Activated T-cell treated with anti-CD3 and anti-CD28 coated beads for 24 hours (primary cell): ENCODE measurements at places on chromosomes 1 and 21.
A peak's percentile ranks its signal among the peaks of the same experiment; 100 is the strongest.

DNA sequence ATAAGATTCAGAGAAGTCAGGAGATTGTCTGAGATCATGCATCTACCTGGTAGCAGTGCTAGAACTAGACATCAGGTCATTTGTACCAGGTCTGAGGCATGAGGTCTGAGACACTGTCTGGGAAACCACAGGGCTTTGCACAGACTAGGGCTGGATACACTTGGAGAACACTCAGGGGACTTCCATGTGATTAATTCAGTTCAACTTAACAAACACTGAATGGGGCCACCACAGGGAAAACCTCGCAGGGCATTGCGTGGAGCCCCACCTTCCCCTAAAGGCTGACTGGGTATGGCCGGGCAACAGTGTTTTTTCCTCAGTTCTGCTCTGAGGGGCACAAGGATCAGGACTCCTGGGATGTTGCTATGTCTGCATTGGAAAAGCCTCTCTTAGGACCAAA is 86.5 kb upstream of the WARS2 start:
- no peak for DNase-seq

DNA sequence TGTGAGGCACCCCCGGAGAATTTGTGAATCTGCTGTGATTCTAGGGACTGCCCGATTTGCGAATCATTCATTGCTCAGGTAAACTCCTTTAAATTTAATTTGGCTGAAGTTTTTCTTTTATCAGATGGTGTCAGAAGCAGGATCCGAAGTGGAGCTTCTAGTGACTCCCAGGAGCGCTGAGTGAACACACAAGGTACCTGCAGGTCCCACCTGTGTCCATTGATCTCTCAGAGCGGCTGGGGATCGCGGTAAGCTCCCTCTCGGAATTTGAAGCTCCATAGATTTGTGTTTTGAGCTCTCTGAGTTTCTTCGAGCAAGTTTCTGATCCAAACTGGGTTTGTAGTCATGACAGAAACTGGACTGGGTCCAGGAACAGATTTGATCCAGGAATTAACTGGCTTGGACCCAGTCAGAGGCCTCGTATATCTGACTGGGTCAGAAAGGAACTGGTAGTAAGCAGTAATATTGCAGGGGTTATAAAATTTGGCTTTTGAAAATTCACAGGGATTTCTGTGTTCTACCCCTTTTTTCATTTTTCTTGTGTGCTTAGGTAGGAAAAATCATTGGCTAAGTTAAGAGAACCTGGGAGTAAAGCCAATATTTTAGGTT is 56.2 kb upstream of the EDEM3 start:
- no peak for DNase-seq

DNA sequence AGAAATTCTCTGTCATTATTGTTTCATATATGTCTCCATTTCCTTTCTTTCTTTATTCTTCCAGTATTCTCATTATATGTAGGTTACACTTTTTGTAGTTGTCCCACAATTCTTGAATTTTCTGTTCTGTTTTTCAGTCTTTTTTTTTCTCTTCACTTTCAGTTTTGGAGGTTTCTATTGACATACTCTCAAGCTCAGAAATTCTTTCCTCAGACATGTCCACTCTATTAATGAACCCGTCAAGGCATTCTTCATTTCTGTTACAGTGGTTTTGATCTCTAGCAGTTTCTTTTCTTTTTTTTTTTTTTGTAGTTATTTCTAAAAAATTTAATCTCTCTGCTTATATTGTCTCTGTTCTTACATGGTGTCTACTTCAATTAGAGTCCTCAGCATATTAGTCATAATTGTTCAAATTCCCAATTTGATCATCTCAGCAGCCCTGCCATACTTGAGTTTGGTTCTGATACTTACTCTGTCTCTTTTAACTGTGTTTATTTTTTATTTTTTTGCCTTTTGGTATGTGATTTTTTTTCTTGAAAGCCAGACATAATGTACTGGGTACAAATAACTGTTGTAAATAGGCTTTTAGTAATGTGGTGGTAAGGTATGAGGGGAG is 49.5 kb upstream of the KCNK2 start:
- DNase-seq = no peak

- no peak for DNase-seq
Observed at GRCh38 chr21:35953597-35953996, 106.7 kb downstream of the SETD4 start.

- DNase-seq = peak; percentile 90
Observed at GRCh38 chr1:66929999-66930822, 5.4 kb downstream of the MIER1 start.

DNA sequence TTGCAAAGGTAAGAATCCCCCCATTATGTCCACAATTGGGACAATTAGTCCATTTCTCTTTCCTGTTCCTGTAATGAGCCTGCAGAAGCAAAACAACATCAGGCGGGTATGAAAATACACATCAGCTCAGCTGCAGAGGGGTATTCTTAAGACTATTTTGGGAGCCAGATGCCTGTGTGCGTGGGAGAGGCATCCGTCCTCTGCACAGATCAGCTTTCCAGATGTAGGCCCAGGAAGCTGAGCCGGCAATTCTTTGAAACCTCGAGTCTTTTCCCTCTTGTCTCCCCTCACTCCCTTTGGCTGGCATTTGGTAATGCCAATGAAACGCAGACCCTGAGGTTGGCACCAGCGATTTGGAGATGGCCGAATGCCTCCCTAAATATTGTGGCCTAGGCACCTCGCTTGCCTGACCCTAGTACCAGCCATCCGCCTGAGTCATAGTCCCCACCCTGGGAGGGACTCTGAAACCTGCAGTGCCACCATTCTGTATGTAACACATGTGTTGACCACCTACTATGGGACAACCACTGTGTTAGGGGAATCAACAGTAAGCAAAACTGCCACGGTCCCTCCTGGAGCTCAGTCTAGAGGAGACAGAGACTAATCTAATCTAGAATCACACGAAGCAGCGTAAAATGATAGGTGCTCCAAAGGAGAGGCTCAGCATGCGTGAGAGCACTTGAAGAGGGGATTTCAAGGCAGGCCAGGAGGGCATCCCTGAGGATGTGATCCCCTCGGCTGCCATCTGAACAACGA is 603.0 kb downstream of the MATN1 start:
- DNase-seq = no peak

GRCh38 chr1:5576011-5576672 is 416.1 kb downstream of the NPHP4 start:
- DNase-seq = no peak

DNA sequence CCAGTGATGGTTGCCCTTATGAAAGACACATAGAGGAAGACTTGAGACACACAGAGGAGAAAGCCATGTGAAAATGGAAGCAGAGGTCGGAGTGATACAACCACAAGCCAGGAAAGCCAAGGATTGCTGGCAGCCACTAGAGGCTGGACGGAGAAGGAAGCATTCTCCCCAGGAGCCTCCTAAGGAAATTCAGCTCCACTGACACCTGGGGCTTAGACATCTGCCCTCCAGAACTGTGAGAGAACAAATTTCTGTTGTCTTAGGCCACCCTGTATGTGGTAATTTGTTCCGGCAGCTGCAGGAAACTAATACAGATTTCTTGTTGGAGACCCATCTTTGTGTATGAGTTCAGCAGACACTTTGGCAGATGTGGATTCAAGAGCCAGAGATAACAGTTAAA is 126.9 kb upstream of the ATP1A1 start:
- no peak for DNase-seq

- DNase-seq = no peak
Observed at GRCh38 chr1:179107706-179108629, 26.1 kb downstream of the TOR3A start.

DNA sequence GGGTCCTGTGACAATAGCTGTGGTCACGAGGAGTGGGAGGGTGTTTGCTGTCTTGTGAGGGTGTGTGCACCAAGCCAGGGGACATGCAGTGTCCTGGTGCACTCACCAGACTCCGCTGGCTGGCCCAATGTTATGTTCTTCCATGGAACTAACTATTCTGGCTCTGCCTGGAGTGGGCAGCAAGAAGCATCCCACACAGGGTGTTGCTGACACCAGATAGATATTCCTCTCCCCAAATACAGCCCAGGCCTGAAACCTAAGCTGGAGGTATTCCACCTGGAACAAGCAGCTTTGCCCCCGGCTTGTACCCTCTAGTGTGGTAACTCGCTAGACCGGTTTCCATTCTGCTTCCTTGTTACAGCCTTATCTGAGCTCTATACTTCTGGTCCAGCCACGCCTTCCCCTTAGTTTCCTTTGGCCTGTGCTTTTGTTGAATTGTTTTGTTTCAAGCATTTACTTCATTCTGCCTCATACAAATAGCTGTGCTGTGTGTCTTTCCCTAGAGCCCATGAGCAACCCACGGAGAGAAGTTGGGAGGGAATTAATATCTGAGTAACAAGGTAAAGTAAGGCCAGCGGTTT is 14.7 kb upstream of the LY9 start:
- no peak for DNase-seq

DNA sequence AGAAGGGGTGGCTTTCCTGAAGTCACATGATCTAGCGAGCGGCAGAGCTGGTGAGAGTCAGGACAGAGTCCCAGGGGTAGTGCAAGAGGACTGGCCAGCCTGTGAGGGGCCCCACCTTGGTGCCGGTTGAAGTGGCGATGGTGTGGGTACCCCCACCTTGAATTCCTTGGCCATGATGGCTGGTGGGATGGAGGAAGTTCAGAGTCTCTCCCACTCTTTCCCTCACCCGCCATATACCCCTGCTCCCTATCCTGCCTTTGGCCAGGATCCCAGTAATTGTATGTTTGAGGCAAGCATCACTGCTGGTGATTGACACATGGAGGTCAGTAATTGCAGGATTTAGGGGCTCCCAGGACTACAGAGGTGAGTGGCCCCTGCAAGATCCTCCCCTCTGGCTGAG is 11.8 kb downstream of the PADI3 start:
- no peak for DNase-seq

DNA sequence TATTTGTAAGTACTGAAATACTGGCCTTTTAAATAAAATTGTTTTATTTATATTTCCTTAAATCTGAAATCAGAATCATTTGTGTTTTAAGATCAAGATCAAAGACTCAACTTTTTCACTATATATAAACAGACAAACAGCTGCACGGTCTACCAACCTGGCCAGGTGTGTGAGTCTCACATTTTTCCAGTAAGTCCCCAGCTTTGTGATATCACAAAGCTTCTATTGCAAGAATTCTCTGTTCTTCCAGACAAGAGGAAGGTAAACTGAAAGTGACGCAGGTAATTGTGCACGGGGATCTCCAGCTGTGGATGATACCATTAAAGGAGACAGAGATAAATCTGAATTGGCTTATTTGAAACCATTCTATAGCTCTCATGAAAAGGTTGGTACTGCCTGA is 41.2 kb upstream of the CYP2J2 start:
- no peak for DNase-seq

DNA sequence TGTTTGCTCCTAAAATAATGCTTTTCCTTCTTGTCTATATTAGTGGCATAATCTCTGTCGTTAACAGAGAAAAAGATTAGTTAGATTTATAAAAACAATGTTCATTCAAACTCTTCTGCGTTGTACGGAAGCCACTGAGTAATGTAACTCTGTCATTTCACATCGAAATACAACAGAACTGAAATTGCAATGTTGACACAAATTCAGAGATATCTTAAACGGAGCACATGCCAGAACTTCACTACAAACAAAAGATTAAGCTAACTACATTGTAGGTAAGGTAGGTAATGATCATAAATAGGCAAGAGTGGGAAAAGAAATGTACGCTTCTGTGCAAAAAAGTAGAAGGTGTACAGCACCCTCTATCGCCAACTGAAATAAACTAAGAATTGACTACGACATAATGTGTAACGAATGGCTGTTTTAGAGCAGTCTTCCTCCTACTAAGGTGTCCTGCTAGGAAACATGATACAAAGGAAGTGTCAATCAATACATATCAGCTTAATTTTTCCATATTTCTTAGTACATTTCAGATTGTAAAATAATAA is 56.6 kb downstream of the PCNX2 start:
- DNase-seq = no peak

- DNase-seq = no peak
Observed at GRCh38 chr1:84759756-84760155, 69.5 kb upstream of the SSX2IP start.

DNA sequence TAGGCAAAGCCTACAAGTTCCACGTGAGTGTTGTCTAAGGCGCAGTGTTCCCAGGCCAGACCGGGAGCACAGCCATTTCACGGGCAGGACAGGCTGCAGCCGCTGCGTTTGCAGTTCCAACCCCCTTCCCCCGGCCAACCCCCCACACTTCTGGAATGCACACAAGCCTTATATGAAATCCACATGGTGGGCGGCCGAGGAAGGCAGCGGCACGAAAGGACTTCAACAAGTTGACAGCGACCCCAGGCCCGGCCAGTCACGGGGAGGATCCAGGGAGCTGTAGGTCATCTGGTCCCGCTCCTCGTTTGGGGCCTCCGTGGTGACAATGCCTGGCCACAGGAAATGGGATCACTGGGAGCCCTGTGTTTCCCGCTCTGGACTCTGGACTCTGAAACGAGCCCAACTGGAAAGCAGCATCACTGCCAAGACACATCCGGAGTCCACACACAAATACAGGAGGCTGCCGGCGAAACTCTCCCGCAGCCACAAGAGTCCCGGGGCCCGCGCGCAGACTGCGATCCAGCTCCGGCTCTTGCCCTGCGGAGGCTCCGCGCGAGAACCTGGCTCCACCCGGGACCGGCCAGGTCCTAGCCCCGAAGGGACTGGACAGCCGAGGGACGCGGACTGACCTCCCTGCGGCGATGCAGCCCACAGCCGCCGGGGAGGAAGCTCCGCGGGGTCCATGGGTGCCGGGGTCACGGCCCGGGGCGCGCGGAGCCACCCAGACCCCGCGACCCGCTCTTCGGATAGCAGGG is 794 bp downstream of the NID1 start:
- DNase-seq = no peak

GRCh38 chr1:169694304-169695075 is 16.9 kb downstream of the SELL start:
- no peak for DNase-seq

GRCh38 chr1:11462224-11462923 is 16.6 kb upstream of the DISP3 start:
- no peak for DNase-seq

- no peak for DNase-seq
Observed at GRCh38 chr1:28888915-28889314, 25.5 kb upstream of the EPB41 start.

DNA sequence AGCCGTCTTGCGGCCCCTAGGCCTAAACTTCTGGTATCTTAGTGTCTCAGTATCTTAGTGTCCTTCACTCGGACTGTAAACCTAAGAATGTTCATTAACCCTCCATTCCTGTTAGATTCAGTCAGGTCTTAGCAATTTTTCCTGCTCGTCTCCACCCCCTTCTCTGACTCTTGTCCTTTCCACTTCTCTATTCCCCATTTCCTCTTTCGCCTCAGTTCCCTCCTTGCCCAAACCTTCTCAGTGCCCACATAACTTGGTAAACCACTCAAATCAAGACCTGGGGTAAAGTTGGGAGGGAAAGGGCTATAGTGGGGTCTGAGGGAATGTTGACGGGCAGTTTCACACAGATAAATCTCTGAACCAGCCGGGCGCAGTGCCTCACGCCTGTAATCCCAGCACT is 726 bp upstream of the FCER1G start:
- no peak for DNase-seq

DNA sequence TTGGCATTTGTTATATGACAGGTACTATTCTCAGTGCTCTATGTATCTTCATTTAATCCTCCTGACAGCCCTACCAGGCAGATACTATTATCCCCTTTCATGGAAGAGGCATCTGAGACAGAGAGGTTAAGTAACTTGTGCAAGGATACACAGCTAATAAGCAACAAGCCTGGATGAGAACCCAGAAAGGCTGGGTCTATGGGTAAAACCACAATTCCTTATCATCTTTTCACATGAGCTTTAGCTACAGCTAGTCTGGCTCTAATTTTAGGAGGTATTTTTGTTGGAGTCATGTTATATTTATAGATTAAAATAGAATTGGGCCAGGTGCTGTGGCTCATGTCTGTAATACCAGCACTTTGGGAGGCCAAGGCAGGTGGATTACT is 27.7 kb downstream of the DNTTIP2 start:
- no peak for DNase-seq

- DNase-seq = no peak
Observed at GRCh38 chr1:145751491-145752037, 32.3 kb downstream of the CD160 start.
